Gastrocnemius medialis (tissue), 4 donors: ENCODE measurements at places on chromosomes 7 and 10. TPM values are rescaled to one million over a fixed set of nuclear protein-coding genes. Genes with fewer than 3 reads are reported as not detected.

DNA sequence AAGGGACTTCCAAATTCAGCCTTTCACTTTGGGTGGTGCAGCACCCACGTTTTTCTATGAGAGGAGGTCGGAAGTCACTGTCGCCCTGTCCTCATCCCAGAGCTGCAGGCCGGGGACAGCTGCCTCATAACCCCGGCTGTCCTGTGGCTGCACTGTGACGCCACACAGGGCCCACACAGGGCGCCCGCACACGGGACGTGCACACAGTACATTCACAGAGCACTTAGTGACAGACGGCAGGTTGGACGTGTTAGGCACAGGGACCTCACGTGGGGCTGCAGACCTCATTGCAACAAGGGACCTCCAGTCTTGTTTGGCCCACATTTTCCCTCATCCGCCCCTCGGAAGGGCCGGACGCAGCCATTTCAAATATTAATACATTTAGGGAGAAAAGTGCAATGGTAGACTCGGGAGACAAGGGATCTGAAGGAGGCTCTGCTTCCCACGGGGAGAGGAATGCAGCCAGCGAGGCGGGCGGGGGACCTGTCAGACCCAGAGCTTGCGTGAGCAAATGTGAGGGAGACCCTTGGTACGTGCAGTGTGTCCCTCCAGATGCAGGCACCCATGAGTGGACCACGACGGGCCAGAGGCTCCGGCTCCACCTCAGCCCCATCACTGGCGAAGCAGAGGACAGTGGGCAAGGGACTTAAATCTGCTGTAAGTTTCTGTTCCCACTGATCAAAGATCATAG is 86.7 kb downstream of the VOPP1 start:
- no peak for DNase-seq

Gene ZNF92
- 3.4 TPM for total RNA-seq

Gene PRTFDC1
- 0.31 TPM for total RNA-seq

Gene TMEM26
- not detected for total RNA-seq

DNA sequence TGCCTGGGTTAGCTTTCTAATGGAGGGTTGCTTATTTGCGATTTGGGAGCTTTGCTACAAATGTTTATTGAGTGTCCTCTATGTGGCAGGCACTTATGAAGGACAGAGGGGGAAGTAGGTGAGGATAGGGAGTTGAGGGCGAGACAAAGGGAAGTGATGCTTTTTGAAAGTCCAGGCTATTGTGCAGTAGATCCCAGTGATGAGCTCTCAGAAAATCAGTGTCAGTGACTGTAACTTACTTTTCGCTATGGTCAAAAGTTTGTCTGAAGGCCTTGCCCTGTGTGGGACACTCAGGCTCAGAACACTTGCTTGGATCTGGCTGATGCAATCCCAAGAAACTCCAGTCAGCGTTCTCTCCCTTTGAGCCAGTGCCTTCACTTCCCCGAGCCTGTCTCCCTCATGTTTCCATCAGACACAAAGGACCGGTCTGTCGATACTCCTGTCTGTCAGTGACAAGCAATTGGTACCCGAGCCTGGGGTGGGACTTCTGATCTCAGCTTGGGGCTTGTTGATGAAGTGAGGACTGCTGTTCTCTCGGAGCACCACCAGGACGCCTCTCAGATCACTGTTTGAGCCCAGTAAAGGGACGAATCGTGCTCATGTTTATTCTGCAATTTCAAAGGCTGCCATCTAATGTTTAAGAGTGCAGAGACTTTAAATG is 63.1 kb upstream of the SORCS3 start:
- DNase-seq = no peak

Gene AS3MT
- 5.6 TPM for total RNA-seq

DNA sequence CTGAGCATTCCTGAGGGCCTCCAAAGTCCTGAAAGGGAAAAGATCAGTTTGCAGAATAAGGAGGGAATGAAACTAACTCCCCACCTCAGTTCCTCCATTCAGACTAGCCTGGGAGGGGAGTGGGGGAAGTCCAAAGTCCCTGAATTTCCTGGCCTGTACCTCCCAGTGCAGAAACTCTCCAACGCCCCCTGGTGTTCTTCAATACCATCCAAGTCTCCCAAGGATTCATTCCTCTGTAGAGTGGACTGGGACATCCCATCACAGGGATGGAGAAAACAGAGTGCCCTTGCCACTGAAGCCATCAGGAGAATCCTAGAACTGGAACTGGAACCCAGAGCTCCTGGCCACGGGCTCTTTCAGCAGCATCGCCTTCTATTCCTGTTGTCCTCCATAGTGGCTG is 1.6 kb upstream of the COL13A1 start:
- no peak for DNase-seq

DNA sequence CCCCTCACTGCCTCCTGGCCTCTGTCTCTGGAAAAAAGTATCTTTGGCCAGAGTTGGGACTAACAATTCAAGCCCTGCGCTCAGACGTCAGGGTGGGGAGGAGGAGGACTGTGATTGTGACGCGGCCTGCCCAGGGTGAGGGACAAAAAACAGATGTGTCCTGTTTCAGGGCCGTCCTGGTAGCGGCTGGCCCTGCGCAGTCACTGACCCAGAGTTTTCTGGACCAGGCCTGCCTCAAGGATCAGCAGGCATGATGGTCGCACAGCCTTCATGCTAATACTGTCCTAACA is 110.1 kb downstream of the CYTH3 start:
- peak; percentile 57 for DNase-seq

Gene HACD1
- 49.6 TPM for total RNA-seq

DNA sequence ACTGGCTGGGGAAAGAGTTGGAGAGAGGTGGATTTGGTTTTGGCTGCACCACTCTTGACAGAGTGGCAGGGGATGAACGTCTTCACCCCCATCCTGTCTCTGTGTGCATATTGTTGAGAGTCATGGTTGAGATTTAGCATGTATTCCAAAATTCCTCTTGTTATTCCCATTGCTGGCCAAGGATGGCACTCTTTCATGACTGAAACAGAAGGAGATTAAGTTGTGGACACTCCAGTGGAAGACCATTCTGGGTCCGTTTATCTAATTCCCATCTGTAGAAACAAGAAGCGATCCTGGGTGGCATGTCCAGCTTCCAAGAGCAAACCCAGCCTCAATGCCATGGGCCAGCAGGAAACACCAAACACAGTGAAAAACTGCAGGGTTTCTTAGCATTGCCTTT is 469.0 kb upstream of the IGFBP3 start:
- no peak for DNase-seq

DNA sequence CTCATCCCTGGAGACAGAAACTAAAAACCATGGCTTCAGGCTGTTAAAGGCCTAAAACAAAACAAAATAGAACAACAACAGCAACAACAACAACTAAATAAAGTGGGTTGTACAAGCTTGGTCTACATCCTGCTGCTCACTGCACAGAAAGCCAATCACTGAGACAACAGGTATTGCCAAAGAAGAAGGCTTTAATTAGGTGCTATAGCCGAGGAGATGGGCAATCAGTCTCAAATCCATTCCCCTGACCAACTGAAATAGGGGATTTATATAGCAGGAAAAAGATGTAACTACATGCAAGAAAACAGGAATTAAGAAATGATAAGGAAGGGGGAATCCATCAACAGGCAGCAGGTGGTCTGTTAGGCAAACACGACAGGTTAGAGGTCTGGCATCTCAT is 22.4 kb upstream of the NUB1 start:
- DNase-seq = no peak

DNA sequence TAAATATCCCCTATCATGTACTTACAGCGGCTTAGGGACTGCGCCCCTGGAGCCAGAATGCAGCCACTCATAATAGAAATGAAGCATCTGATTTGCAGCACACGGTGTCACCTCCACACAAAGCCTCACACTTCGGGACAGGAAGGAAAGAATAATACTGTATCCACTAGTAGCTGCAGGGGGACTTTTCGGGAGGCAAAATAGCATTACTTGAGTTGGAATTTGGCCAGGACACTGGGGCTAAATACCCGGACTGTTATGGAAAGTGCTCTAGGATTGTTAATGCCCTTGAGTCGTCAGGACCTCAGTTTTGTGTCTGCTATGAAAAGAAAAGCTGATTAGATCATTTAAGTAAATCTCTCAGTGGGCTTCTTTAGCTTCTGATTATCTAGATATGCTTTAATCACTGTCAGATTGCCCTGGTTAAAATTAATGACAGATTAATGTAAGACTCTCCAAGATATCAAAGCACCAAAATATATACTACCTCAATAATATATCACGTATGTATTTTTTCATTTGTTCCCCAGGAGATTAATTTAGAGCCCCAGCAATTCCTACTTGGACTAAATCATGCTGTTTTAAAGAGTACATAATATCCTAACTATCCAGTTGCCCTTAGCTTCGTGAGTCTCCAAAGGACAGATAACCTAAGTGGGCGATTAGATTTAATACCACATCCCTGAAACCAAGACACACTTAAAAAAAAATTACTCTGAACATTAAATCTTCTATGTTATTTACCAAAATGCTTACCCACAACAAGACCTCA is 173.0 kb upstream of the NEBL start:
- no peak for DNase-seq

DNA sequence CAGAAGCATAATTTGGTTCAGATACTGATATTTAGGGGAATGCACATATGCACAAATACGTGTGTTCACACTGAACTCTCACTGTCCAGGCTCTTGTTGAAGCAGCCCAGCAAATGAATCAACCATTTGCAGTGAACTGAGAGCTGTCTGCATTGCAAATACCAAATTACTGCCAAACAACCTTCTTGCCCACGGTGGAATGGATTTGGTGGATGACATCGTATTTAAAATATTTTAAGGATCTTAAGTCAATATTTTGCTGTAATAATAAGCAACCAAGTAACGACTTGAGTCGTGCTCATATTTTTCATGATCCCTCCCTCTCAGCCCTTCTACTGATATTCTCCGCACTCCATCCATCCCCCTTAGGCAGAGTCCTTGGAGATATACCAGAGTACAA is 107.9 kb upstream of the FEZF1 start:
- no peak for DNase-seq

DNA sequence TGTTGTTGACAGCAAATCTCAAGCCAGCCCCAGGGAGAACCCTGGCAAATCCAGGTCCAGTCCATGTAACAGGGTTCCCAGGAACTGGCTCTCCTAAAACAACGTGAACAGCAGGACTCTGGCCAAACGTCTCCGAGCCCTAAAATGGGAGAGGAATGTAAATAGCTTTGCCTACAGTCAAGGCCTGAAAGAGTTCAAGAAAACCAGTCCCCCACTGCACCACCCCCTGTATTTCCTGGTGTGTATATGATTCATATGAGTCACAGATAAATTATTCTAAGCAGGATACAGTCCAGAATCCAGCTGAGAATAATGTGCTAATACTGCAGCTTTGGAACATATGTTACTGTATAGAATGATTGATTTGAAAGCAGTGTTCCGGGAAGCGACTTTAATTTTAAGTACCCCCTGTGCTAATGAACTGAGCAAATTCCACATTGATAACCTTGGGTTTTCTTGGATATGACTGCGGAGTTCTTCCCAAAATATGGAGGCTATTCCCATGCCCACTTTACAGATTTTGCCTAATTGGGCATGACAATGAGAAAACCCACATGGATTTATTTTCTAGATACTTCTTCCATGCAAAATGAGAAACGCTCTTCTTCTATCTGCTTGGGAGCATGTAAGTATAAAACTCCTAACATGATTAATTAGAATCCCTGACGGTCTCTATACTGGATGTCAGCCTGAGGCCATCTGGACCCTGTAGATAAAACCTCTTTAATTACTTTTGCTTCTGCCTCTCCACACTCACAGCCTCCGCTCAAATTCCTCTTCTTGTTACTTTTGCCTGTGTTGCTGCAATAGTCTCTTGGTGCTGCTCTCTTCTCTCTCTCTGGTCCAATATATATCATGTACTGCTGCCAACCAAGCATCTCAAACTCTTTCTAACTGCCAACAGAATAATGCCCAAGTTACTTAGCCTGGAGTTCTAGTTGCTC is 50.2 kb downstream of the LAMB4 start:
- DNase-seq = no peak

Gene SPDYE2B
- total RNA-seq = not detected

DNA sequence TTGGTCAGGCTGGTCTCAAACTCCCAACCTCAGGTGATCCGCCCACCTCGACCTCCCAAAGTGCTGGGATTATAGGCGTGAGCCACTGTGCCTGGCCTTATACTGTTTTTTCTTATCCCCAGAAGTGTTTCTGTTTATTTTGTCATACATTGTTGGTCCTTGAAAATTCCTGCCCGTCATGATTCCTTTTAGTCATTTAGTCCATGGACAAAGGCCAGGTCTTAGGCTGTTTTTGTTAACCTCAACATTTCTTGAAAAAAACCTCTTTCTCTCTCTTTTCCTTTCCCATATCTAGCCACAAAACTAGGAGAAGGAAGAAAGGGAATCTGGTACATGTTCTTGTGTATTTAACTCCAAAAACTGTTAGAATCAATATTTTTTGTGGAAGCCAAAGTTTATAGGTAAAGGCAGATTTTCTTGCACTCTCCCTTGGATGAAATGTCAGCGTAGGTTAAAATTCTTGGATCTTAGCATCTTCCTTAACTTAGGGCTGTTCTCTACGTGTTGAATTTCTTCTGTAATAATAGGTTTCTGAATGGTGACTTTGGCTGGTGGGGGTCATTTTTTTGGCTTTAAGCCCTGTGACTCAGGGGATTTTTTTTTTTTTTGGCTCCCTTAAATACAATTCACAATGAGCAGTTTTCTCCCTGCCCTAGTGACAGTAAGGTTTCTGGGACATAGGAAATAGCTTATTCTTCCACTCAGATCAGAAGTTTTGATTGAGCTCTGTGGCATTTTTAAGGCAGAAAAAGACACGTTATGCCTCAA is 500.8 kb downstream of the AUTS2 start:
- DNase-seq = no peak
